ENCODE measurements at places on chromosomes 6 and 20.

DNA sequence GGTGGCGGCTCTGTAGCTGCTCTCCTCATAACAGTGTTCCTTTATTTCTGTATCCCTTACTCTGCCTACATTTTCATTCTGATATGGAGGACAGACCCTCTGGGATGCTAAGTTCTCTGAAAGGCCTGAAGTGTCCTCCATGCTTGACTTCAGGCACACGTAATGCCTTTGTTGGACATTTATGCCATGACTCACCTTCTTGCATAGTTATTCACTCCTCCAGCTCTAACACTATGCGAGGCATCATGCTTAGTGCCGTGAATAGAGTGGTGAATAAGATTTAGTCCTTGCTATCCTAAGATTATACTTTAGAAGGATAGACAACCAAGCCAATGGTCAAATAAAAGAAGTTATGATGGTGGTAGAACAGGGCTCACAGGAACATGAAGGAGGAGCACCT is 760.9 kb upstream of the FLRT3 start:
- no peak for DNase-seq

GRCh38 chr6:100336876-100337275 is 127.8 kb downstream of the SIM1 start:
- DNase-seq = no peak

DNA sequence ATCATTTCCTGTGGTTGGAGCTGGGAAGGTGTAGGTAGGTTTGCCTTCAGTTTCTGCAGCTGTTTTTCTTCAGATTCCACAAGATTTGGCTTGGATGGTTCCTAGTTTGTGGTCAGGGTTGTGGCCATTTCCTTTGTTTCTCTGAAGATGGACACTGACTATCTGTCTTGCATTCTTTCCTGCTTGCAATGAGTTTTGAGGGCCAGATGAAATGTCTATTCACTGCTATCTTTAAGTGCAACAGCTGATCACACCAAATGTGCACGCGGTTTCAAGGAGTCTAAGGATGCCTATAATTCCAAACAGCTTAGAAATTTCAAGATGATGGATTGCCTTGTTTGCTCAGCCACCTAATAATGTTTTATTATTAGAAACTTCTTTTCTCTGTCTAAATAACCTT is 28.4 kb downstream of the IL20RA start:
- no peak for DNase-seq

- no peak for DNase-seq
Measured at GRCh38 chr6:88520445-88520844, 354.3 kb upstream of the CNR1 start.

GRCh38 chr20:3553663-3554062 is 82.8 kb downstream of the ATRN start:
- DNase-seq = no peak

DNA sequence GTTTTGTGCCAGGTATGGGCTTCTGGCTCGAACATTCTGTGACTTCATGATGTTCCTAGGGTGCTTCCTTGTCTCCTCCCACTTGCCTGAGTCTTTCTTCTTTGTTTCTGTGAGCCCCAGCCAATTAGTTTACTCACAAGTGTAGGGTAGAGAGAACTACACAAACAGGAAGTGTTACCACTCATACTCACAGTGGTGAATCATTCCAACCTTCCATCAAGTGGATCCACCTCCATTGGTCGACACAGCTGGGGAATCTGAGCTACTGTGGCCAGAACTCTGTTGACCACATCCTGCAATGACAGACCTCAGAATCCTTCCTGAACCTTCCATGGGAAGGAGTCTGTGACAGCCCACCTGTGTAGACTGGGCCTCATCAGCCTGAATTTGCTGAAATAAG is 76.8 kb downstream of the UNC5CL start:
- no peak for DNase-seq

DNA sequence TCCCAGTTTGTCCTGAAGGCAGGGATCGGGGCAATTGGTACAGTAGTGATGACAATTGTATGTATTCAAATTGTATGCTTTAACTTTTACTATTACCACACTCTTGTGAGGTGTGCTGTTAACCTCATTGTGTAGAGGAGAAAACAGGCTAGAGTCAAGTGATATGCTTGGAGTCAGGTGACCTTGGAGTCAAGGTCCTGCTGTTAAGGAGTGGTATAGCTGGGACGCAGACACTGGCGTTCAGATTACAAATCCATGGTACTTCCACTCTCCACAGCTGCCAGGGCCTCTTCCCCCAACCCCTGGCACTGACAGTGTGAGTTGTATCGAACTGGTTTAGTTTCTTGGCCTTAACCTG is 10.5 kb downstream of the CNPY3 start:
- DNase-seq = no peak

DNA sequence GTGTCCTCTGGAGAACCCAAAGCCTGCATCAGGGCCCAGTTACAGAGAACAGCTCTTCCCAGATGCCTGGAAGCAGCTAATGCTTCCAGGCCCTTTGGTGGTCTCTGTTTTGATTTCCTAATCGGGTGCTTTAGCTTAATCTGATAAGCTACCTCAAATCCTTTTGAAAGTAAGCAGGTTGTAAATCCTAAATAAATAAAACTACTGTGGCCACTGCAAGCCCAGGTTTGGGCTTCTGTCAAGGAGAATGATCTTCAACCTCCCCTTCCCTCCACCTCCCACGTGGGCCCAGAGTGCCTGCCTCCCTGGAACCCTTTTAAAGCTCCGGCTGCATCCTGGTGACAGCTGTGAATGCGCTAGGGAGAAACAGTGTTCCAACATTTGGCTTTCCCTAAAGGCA is 25.2 kb upstream of the FYN start:
- DNase-seq = no peak

DNA sequence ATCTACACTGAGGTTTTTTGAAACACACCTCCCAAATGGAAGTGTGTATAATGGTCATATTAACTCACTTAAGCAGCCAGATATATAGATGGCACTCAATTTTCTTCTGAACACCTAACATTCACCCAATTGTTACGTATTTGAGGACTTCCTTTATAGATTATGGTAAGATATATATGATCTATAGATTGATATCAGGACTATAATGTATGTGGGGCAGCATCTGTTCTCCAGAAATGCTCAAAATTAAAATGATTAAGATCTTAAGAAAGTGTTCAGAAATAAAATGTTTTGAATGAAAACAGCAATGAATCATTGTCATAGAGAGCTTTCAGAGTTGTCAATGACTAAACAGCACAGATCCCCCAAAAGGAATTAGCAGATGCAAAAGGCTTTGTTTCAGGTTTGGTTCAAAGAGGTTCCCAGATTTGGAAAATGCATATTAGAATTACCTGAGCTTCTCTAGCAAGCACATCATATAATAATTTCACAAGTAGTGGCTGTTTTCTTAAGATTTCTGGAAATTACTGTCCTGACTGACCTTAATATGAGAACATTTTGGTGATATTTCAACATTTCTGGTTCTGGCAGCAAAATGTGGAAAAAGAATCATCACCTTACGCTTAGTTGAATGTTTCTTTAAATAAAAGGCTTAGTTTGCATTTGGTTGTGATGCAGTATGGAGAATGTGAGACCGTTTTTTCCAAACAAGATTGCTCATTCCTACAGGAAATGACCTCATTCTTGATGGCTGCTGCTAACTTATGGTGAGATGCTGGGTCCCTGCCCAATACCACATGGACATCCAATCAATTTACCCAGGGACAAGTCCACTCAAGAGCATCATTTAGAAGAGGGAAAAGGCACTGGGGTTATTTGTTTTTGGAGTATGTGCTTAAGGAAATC is 31.5 kb downstream of the TRAF3IP2 start:
- DNase-seq = no peak
